ENCODE measurements at places on chromosomes 12 and 14.

- no peak for DNase-seq
These were observed 18.7 kb downstream of the DTX1 start for GRCh38 chr12:113075137-113075683.

- no peak for DNase-seq
These were observed 44.1 kb upstream of the EML1 start for GRCh38 chr14:99749142-99749541.

DNA sequence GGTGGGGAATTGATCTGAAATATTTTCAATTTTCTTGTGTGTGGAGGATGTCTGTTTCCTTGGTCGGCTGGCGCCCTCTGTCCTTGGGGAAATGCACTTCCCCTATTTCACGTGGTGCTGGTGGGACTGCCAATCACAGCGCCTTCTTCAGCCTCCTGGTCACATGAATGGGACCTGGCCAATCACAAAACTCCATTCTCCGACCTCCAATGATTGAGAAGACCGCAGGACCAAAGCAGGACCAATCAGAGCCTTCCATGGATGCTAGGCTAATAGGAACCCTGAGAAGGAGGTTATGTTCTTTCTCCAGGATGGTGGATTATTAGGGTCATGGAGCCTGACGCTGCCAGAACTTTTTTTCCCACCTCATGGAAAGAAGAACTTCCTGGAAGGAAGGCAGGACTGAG lies 188.7 kb downstream of the TTC8 start:
- no peak for DNase-seq

DNA sequence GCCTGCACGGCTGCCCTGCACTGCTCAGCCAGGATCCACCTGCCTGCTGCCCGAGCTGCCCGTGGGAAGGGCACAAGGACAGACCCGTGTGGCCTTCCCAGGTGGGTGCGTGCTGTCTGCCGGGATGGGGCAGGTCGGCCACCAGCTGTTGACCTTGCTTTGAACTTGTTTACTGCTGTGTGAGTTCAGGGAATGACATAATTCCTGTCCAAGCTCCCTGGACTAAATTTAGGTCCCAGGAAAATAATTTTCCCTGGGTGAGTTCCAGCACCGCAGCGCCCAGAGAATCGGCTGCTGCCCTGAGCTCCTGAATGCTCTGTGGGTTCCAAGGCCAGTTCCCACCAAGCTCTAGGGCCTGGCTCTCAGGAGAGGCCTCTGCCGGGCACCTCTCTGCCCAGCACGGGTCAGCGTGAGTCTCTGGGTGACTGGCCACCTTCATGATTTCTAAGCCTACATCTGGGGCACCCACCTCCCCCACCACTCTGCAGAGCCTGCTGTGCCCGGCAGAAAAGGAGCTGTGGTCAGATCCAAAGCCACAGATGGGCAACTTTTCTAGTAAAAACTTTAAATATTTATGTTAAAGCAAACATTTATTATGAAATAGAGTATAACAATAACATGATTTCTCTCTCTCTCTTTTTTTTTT lies 27.2 kb upstream of the MLXIP start:
- DNase-seq = no peak

DNA sequence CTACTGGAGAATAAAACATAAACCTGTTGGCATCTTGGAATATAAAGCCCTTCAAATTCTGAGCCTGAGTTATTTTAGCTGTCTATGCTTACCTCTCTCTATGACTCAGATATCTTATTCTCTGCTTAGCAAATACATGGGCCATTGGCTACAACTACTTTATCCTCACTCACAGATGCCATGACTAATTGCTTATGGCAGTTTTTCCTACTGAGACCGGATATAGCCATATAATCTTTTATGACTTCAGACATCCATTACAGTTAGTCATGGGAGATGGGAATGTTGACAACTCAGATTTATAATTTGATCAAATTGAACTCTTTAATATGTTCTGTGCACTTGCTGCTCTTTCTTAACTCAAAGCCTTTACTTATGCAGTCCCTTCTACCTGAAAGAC lies 502.4 kb upstream of the ATP2B1 start:
- DNase-seq = no peak

DNA sequence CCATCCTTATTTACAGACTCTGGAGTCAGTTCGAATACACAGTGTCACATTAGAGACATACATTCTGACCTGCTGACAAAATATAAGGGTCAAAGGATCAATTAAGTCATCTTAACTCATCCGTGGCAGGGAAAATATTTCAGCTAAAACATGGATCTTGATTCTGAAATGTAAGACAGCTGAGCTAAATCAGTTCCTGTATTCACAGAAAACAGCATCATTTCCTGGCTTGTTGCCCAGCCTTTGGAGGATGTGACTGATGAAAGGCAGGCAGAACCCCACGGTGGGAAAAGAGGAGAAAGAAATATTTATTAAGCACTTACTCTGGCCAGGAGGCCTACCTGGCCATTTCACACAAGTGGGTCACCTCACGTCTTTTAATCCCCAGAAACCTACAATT lies 101.9 kb downstream of the GAS2L3 start:
- peak; percentile 54 for DNase-seq

DNA sequence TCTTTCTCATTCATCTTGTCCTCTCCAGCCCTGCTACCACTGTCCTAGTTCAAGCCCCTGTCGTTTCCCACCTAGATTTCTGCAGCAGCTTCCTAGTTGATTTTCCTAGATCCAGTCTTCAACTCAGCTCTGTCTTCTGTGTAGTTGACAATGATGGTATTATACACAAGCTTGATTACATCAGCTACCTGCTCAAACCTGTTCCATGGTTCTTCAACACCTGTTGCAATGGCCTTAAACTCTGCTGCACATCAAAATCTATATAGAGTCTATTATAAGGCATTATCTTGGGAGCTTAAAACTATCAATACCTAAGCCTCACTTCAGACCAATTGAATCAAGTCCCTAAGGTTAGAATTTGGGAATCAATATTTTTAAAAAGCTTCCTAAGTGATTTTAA lies 71.7 kb upstream of the PELI2 start:
- no peak for DNase-seq

DNA sequence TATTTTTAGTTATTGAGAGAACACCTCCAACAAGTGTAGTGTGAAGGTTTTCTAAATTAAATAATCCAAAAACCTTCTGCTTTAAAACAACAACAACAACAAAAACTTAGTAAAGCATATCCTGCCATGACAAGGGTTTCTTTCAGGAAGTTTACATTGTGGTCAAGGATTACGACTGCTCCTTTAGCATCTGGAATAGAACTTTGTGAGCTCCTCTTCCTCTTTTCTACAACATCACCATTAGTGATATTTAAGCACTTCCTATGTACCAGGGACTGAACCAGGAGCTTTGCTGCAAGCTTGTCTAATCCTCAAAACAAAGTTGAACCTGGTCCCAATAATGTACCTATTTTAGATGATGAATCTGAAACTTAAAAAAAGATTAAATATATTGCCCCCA lies 315.4 kb upstream of the KITLG start:
- no peak for DNase-seq

DNA sequence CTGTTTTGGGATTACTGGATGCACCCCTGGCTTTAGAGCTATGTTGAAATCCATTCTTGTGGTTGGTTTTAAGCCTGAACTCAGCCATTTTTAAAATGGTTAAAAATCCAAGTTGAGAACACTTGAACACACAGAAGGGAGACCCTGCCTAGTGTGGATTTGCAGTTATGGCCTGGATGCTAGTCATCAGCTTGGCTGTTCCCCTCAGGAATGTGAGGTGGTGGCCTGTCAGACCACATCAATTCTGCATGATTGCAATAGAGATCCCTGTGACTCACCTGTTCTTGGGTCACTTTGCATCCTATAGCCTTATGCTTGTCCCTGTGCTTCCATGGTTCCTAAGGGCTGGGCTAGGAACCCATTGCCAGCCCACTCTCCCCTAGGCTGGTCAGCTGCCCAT lies 454.1 kb downstream of the ATP23 start:
- no peak for DNase-seq

DNA sequence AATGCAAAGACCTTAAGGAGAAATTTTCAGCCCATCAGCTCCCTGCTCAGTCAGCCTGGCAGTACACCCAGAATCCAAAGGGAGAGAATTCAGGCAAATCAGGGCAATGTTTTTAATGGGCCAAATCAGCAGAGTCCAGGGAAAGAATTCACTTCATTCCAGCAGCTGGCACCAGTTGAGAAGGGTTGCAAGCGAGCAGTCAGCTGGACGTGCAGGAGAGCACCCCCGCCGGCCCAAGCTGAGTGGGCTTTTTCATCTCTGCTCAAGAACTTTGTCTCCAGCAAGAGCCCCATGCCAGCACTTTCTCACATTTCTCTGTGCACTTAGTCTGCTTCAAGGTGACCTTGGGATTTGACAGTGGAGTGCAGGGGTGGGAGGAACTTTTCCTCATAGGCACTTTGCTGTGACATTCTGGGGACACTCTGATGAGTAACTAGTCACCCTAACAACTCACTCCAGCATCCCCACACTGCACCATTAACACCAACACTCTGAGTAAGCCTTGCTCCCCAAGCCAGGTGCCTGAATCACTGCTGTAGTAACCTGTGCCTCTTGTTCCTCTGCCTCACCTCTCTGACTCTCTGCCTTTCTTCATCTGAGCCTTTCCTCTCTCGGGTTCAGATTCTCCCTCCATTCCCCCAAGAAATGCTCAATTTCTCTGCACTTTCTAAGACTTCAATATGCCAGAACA lies 2.2 kb downstream of the ENDOU start:
- no peak for DNase-seq

GRCh38 chr14:50530794-50531365 lies 1.5 kb downstream of the MAP4K5 start:
- no peak for DNase-seq

DNA sequence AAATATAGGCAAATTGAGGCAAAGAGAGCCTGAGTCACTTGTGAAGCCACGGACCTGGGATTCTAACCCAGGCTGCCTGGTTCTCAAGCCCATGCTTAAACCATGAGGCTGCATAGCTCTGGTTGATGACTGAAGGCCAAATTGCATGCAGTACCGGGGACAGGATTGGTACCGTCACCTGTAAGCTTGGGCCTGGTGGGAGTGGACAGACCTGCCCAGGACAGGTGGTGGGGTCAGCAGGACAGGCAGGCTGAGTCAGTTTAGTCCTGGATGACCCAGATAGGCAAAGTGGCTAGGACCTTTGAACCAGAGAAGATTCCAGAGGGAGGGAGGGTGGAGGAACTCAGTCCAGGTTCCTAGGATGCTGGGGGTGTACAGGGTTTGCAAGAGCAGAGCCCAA lies 25.8 kb downstream of the RIN3 start:
- no peak for DNase-seq

DNA sequence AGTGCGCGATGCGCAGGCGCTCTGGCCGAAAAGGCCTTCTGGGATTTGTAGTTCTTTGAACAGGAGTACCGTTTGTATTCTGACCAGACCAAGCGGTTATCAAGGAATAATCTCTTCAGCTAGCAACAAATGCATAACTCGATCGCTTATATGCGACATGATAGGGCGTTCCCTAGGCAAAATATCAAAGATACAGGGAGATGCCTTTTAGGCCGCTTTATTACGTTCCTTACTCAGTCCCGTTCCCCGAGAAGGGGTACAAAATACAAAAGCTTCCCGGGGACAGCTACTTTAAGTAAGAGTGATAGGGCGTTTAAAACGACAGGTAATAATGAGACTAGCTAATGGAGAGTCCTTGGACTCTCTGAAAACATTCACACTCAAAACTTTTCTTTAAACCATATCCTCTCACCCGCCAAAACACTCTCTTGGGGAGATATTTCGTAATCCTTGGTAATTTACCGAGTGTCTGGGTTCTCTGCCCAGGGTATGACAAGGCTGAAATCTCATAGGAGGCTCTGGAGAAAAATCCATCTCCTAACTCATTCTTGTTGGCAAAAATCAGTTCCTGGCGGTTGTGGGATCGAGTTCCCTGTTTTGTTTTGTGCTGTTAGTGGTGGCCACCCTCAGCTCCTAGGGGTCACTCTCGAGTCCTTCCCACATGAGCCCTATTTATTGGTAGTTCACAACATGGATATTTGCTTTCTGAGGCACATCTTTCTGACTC lies 412 bp upstream of the SNW1 start:
- DNase-seq = peak; percentile 76

GRCh38 chr12:74689929-74690328 lies 152.3 kb downstream of the ATXN7L3B start:
- DNase-seq = no peak

DNA sequence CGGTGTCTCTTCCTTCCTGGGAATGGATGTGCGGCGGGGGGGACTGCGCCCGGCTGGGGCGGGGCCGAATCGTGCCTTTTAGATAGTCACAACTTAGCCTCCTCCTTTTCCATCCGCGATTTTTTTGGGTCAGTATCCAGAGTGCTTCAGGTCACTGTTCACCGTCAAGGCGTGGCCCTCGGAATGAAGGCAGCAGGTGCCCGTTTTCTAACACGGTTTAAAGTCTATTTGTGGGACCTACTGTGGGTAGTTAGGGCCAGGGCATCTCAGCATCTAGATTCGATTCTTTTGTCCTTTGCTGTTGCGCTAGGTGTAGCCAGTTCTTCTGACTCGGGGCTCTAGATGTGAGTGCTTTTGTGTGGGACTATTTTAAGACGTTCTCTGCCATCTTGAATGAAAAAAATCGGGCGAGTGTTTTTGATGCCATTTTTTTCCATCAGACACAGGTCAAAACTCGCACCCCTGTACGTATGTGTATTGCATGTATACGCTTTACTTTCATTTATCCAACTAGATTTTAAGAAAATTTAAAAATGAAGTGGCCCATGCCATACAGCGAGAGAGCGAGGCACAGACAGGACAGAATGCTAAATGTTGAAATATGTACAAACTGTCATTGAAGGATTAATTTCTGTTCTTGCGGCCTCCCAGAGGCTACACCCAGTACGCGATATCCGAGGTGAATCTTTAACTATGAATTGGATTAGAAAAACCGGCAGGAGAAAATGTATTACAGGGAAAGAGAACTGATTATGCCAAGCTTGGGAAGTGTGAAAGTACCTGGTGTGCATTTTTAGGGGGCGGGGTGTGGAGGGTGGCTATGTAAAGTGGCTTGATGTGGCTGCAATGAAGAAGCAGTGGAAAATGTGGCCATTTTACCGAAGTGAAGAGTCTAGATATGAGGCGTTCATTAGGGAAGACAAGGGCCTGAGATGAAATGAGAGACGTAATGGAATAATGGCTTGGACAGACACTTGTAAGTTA lies 835 bp downstream of the VEZT start:
- no peak for DNase-seq

GRCh38 chr14:93734086-93734822 lies 54.0 kb downstream of the PRIMA1 start:
- no peak for DNase-seq

DNA sequence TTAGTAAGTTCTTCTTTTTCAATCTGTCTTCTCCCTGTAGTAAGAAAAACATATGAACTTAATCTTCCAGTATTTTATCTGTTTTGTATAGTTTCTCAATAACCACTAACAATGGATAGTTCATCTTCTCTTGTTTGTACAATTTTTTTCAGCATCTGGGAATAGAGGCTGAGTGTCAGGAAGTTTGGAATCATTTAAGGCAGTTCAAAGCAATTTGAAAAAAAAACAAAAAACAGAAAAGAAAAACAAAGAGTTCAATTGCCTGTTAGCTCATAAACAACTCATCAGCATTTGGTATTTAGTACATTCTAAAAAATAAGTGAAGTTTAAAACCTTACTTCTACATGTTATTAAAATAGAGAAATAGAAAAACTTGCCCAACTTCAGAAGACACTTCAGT lies 116.8 kb downstream of the PLCZ1 start:
- DNase-seq = no peak

GRCh38 chr12:79933532-79934264 lies 1.2 kb downstream of the PPP1R12A start:
- DNase-seq = no peak

- no peak for DNase-seq
These were observed 21.8 kb upstream of the LRRK2 start for GRCh38 chr12:40203060-40203430.

GRCh38 chr12:53988541-53989226 lies 3.7 kb downstream of the HOXC10 start:
- no peak for DNase-seq

Data from brain pericyte (primary cell).